ENCODE measurements at places on chromosomes 12 and 14.

GRCh38 chr12:130104571-130105106, 57.6 kb upstream of the FZD10 start:
- no peak for DNase-seq

DNA sequence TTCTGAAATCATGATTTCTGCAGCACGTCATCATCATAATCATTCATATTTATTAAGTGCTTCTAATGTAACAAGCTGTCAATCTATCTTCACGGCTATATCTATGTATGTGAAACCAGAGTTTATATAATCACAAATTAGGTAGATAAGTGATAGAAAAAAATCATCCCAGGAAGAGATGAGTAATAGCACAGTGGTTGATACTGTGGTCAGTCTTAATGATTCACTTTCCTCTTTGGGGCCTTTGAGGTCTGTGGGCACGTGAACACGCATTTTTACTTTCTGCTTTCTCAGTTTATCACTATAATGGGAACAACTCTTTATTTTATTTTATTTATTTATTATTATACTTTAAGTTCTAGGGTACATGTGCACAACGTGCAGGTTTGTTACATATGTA, 265.9 kb upstream of the NOVA1 start:
- no peak for DNase-seq

GRCh38 chr12:113003636-113004035, 25.3 kb downstream of the OAS2 start:
- no peak for DNase-seq

- DNase-seq, result no peak
Observed at GRCh38 chr12:51961834-51962233, 10.3 kb downstream of the ACVR1B start.

DNA sequence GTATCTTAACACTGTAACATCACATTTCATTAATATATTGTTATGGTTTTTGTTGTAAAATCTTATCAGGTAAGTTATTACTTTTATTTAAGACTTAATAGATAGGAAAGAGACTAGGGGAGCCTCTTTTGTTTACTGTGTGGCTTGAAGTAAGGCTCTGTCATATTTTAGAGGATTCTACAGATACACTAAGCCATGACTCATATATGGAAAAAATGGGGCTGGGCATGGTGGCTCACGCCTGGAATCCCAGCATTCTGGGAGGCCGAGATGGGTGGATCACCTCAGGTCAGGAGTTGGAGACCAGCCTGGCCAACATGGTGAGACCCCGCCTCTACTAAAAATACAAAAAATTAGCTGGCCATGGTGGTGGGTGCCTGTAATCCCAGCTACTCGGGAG, 23.6 kb upstream of the NPFF start:
- no peak for DNase-seq

- no peak for DNase-seq
Observed at GRCh38 chr14:83638748-83639504, 1891.0 kb upstream of the FLRT2 start.

GRCh38 chr12:90515199-90516175, 439.5 kb downstream of the CCER1 start:
- DNase-seq, result no peak

GRCh38 chr14:76550534-76550933, 174.6 kb downstream of the ESRRB start:
- no peak for DNase-seq

GRCh38 chr12:31298515-31298910, 27.4 kb downstream of the SINHCAF start:
- DNase-seq, result no peak

DNA sequence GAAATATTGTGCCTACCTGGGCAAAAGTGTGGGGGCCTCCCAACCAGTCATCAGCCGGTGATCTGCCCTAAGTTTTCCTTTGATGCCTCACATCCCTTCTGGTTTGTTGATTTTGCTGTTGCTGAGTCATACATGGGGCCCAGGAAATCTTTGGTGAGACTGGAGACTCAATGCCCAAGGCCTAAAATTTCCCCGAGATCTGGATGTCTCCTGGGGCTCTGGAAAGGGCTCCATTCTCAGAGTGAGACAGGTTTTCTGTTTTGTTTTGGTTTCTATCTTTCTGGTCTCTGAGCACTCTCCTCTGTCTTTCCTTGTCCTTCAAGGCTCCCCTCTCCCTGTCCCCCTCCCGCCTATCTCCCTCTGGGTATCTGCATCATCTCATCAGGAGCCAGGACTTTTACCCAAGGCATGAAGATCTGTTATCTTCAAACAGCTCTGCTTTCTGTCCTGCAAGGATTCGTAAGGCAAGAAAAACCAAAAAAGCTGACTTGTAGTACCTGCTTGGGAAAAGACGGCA, 152.8 kb upstream of the MAX start:
- DNase-seq, result no peak

DNA sequence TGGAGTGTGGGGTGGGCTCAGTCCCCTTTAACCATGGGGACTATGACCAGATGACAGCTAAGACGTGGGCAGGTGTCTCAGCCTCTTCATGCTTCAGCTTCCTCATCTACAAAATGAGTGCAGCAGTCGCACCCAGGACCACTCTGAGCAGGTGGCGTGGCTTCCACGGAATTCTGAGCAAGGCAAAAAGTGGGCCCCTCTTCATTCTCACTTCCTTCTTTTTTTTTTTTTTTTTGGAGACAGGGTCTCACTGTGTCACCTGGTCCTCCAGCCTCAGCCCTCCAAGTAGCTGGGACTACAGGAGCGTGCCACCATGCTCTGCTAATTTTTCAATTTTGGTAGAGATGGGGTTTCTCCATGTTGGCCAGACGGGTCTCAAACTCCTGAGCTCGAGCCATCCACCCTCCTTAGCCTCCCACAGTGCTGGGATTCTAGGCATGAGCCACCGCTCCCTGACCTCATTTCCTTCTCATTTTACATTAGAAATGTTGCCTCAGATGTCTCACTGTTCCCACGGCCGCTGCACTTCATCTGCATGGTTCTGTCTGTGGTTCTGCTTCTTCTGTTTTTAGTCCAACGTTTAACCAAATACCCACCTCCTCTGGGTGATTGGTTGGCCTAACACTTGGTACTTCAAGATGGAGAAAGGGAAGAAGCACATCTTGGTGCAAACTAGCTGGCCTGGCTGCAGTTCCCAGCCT, 41.3 kb upstream of the BCL7A start:
- DNase-seq, result no peak

DNA sequence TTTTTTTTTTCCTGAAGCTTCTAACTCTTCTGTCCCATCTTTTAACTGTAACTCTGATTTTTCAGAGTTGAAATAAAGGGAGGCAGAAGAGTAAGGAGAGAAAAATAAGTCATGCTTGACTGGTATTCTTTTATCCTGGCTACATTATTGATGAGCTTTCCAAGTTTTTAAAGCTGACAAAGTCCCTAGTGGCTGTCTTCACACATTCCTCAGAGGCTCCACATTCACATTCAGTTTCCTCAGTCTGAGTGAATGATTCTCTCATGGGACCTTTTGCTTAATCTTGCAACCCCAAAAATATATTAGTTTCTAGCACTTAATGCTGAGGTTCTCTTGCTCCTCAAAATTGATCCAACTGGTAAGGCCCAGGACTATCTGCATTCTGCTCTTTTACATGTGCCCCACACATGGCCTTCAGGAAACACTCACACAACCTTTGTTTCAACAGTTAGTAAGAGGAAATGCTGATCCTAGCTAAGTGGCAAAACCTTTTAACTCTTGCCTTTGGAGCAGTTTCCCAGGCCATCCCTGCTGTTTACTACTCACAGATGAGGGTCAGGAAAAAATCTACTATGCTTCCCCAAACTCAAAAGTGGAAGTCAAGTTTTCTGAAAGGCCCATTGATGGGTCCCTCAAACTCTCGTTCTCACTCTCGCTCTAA, 61.7 kb upstream of the SLC6A15 start:
- no peak for DNase-seq

- no peak for DNase-seq
Observed at GRCh38 chr12:131962069-131962468, 12.3 kb downstream of the EP400 start.

All from NCI-H524 (cell line).